ENCODE measurements at places on chromosomes 7 and 10.

- DNase-seq, result no peak
Measured at GRCh38 chr10:50452603-50453002, 171.2 kb downstream of the SGMS1 start.

DNA sequence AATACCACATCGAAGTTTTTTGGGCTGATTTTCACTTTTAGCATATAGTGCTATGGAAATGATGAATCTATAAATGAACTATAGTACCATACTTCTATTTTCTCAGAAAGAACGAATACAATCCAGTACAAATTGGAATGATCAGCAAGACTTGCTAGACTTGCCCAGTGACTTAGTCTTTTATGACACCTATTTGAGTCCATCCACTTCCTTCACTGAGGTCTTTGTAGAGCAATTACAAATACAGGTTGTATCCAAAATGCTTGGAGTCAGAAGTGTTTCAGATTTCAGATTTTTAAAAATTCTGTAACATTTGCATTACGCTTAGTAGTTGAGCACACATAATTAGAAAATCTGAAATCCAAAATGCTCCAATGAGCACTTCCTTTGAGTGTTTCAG is 104.3 kb downstream of the NRBF2 start:
- no peak for DNase-seq

DNA sequence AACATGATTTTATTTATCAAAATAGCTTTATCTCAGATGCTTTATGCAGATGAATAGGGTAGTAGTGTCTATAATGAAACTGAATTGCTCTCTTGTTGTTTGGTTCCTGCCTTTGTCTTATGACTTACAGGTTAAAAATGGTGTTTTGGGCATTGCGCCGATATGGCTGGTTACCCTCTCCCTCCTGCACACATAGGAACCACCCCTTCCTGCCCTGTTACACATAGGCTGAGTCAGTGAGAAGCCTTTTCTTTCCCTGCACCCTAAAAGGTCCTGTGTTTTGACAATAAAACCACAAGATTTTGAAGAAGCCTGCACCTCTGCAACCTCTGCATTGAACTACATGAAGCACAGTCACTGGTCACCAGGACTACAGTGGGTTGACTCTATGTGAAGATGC is 655.8 kb upstream of the ANKRD30A start:
- no peak for DNase-seq

GRCh38 chr10:36448760-36449691 is 676.4 kb upstream of the ANKRD30A start:
- DNase-seq, result no peak

DNA sequence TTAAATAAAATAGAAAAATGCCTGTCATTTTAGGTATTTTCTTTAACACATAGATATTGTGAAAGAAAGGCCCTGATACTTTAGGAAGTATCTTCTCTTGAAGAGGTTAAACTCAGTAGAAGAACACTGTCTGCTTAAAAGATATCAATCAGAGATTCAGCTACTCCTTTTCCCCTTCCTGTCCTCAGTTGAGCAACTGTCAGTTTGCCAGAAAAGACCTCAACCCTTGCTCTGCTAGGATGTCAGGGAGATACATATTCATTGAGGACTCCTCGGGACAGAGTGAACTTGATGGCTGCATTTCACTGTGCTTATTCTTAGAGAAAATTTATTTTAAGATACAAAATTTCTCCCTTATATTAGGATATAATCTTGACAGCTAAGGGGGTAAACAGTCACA is 173.6 kb upstream of the CACNA2D1 start:
- DNase-seq, result no peak

- DNase-seq, result no peak
Measured at GRCh38 chr10:4188406-4188805, 403.4 kb upstream of the KLF6 start.

DNA sequence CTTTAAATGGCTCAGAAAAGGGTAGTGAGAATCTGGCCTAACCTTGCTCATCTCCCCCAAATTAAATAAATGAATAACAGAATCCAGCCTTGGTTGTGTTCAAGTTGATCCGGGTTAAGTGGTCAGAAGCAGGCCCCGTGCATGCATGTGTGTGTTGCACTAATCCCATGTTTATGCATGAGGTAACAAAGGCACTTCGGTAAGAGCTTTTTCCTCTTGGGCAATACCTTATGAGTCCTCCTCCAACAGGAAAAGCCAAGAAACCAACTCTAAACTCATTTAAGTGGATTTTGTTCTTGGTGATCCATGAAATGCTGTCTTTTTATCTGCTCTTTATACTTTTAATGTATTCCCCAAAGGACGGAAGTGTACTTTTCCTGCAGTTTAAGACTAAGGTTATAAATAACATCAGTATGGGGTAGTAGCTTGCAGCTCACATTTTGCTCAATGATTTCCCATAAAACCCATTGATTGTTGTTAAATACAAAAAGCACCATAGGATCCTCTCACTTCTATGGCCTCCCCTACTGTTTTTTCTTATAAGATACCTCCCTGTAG is 104.9 kb upstream of the YAE1 start:
- no peak for DNase-seq

- no peak for DNase-seq
Measured at GRCh38 chr10:79209831-79210230, 137.4 kb upstream of the PPIF start.

Measured in activated CD8-positive, alpha-beta memory T cell treated with anti-CD3 and anti-CD28 coated beads for 1 hour (primary cell).